ENCODE measurements at places on chromosomes 2 and 18.

- DNase-seq: no peak
Measured at GRCh38 chr2:109507217-109507616, 106.5 kb downstream of the SEPTIN10 start.

GRCh38 chr2:207265869-207266268 lies 100.1 kb upstream of the KLF7 start:
- no peak for DNase-seq

DNA sequence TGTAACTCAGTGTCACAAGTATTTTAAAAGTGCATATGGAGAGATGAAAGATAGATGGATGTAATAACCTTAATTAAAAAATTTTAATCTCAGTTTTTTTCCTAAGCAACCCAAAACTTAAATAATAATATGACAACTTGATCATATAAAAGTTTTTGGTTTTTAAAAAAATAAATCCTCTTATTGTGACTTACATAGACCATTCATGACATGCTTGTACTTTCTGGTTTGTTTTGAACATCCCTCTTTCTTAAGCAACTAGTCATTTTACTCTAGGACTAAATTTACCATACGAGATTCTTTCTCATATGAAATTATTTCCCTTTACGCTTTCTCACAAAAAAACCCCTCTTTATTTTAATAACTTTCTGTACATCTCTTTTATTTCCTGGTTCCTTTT lies 6.5 kb upstream of the PLA2R1 start:
- no peak for DNase-seq

- DNase-seq: no peak
Measured at GRCh38 chr18:3319399-3319798, 57.5 kb downstream of the MYL12B start.

- DNase-seq: no peak
Measured at GRCh38 chr2:189153619-189154018, 25.9 kb downstream of the COL5A2 start.

DNA sequence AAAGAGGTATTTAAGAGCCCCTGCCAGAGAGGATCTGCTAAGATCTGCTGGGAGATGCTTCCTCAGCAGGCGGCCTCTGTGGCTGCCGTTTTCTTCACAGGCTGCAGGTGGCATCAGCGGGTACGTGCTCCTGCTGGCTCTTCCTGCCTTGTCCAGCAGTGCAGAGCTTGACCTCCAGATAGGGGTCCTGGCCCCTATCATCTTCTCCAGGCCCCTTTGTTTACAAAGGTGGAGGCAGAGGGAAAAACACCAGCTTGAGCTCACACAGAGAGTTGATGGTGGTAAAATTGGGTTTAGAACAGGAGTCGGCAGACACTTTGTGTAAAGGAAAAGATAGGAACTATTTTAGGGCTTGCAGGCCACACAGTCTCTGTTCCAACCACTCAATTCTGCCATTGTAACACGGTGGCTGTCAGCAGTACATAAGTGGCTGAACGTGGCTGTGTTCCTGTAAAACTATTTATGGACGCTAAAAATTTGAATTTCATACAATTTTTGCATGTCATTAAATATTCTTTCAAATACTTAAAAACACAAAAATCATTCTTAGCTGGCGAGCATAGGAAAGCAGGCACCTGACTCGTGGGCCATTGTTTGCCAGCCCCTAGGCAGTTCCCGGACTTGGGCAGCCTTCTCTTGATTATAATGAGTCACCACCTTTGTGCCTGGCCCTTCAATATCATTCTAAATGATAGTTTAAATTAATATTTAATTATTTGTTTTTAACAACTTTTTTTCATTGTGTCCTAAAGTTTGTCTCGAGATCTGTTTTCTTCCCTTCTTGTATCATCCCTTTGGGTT lies 98.2 kb upstream of the B3GNT7 start:
- DNase-seq: peak; percentile 65

DNA sequence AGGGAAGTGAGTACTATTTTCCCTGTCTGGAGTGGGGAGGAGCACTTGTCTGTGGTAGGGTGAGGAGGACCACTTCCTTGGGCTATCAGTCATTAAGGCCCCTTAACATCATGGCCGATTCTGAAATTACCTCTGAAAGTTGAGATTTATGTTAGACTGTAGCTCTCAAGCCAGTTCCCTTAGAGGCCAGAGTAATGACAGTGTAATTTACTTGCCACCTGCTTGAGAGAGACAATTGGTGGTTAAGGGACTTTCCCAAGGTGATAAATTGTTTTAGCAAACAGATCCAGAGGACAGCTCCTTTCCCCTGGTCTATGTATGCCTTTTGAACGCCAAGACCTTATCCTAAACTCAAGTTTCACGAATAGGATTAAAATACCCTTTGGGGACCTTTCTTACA lies 56.1 kb downstream of the NEDD4L start:
- DNase-seq: no peak

GRCh38 chr18:48098007-48098406 lies 167.5 kb upstream of the SMAD2 start:
- DNase-seq: no peak

- DNase-seq: no peak
Measured at GRCh38 chr18:74509856-74510769, 13.9 kb downstream of the CNDP2 start.

GRCh38 chr18:63149302-63149587 lies 170.3 kb downstream of the BCL2 start:
- DNase-seq: no peak

DNA sequence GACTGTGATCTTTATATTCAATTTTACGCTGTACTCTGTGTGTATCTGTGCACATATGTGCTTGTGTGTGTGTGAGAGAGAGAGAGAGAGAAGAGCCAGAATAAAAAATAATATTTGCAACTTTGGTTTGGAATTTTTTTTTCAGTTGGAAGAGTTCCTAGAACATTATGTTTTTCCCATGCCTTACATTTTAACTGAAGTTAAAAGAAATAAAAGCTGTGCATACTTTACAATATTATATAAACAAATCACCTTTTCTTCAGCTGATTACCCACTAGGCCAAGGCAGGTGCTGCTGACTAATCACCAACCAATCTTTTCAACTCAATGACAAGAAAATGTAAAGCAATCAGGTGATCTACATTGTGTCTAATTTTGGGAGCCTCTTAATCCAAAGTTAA lies 366.3 kb downstream of the NYAP2 start:
- DNase-seq: no peak

GRCh38 chr2:225037415-225038230 lies 4.6 kb downstream of the DOCK10 start:
- no peak for DNase-seq

DNA sequence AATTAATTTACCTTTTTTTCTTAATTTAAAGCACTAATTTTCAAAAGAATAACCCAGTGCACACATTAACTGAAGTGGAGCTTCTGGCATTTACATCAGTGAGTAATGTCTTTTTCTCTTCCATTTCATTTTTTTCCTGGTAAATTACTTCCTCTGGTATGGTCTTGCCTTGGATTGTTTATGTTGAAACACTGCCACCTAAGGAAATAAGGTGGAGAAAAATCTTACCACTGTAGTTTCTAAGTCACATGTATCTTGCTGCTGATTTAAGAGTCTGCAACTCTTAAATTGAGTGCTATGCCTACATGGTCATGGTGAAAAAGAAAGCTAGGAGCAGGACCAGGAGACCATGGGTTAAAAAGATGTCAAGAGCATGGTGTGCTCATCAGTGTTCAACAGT lies 51.0 kb downstream of the TTC27 start:
- peak; percentile 21 for DNase-seq

- DNase-seq: no peak
Measured at GRCh38 chr2:95017071-95017501, 8.4 kb upstream of the MAL start.

- DNase-seq: peak; percentile 90
Measured at GRCh38 chr2:108533832-108534583, at the start of gene LIMS1. Gene LIMS1 (plus strand): TSS chr2:108534470. CDS start chr2:108534563, 93 bp downstream.

- DNase-seq: no peak
Measured at GRCh38 chr2:96596596-96596995, 41.5 kb downstream of the KANSL3 start.

- no peak for DNase-seq
Measured at GRCh38 chr2:239085201-239085992, 237.5 kb downstream of the TWIST2 start.

GRCh38 chr2:51014759-51015158 lies 17.2 kb downstream of the NRXN1 start:
- no peak for DNase-seq

DNA sequence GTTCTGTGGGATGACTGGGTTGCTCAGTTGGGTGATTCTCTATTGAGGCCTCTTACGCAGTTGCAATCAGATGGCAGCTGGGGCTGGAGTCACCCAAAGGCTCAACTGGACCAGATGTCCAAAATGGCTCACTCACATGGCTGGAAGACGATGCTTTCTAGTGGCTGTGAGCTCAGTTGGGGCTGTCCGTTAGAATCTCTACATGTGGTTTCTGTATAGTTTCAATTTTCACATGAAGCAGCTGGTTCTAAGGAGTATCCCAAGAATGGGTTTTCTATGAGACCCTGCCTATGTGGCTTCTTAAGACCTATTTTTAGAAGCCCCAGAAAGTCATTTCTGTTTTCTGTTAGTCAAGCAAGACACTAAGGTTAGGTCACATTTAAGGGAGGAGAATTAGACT lies 4.4 kb downstream of the XRCC5 start:
- DNase-seq: no peak

DNA sequence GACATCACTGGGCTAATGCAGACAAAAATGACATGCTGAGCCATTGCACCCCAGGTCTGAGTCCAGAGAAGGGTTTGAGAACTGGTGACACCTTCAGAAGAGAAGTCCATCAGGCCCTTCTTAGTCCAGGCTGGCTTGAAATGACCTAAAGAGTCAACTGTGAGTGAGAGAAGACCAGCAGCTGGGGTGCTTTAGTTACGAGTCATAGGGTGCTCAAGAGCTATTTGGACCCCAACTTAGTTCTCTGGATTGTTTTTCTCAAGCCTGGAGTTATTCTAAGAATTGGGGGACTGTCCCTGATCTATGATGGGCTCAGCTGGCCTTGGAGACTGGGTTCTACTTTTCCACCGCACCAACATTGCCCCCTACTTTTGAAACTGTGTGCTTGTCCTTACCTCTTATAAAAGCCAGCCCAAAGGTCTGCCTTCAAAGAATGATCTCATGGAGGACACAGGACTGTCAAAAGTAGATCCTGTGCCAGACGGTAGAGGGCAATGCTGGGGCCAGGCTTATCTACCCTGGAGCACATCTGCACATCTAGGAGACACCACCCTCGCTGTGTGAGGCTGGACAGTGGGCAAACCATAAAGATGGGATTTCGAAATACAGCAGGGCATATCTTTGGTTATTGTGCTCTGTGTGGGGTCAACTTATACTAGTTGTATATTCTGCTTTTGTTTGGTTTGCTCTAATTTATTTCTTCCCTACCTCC lies 333.0 kb upstream of the SLC14A2 start:
- DNase-seq: no peak

GRCh38 chr2:224594840-224595239 lies 9.7 kb upstream of the CUL3 start:
- peak; percentile 65 for DNase-seq

- no peak for DNase-seq
Measured at GRCh38 chr2:694174-694573, 17.0 kb upstream of the TMEM18 start.

GRCh38 chr2:34705551-34706247 lies 1106.6 kb upstream of the FAM98A start:
- DNase-seq: no peak

DNA sequence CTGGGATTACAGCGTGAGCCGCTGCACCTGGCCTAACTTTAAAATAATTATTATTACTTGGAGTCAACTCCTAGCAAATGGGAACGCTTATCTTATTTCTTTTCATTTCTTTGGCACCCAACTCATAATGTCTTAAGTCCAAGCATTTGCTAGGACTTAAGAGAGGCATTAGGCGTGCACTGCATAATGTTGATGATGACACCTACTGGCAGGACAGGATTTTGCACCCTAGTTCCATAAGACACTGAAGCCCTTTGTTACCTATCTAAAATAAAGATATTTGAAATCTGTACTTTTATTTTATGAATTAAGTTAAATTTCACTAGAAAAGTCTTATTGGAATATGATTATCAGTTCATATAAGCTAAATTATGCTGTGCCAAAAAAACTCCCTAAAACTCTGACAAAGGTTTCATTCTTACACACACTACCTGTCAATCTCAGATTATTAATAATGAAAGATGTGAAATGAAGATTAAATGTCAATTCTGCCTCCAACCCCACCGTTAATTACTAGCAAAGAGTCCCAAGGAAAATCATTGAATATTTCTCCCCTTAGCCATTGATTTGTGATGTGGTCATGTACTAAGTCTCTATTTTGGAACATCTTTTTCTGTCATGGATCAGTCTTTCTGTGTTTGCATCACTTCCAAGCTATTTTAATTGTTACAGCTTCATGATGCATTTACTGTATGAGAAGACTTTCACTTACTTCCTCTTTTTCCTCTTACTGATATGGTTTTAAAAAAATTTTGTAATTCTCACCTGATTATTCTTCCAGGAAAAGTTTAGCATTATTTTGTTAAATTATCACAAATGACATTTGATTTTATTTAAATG lies 12.7 kb upstream of the CDH2 start:
- peak; percentile 7 for DNase-seq

GRCh38 chr2:181362561-181362960 lies 94.6 kb upstream of the ITGA4 start:
- no peak for DNase-seq

DNA sequence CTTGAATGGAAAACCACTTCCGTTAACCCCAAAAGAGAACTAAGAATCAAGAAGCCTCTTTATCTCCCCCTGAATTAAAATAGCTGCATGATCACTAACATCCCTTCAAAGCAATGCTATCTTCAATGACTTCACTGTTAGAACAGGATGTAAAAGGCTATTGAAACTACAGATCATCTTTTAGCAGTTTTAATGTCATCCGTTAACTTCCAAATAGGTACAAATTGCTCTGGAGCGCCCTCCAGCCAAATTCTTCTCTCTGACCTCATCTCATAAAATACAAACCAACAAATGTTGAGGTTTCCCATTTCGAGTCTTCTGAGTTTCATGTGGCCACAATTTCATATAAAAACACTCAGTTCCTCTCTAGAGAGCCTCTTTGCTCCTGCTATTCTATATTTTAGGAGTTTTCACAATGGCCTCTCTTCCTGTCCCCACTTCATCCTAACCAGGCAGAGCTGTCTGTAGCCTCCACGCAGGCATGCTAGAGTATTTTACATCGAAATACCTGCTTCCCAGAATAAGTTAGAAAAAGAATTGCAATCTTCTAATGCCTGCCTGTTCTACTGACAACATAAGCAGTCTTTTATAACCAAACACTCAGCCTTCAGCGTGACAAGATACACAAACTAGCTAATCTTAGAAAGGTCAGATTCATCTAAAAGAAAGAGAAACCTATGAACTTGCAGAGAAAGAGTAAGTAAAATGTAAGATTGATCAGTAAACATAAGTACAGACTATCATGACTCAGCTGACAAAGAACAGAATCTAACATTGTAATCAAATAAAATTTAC lies 37.9 kb downstream of the B4GALT6 start:
- DNase-seq: no peak

- peak; percentile 71 for DNase-seq
Measured at GRCh38 chr2:229780856-229781773, 66.8 kb upstream of the DNER start.

DNA sequence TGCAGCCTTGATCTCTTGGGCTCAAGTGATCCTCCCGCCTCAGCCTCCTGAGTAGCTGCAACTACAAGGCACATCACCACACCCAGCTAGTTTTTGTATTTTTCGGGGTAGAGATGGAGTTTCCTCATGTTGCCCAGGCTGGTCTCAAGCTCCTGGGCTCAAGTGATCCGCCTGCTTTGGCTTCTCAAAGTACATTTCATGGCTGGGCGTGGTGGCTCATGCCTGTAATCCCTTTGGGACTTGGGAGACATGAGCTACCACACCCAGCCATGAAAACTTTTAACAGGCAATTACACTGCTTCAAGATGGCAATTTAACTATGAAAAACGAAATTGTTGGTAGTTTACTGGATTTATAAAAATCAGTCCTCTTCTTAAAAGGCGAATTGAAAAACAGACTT lies 69.7 kb downstream of the MEP1B start:
- no peak for DNase-seq

- no peak for DNase-seq
Measured at GRCh38 chr2:193476171-193476800, 1281.6 kb upstream of the TMEFF2 start.

All from RKO (cell line).